T1000 (cell line): ENCODE measurements at places on chromosomes 16 and 17.

- no peak for DNase-seq
Measured at GRCh38 chr16:84916178-84916577, 95.2 kb downstream of the ZDHHC7 start.

DNA sequence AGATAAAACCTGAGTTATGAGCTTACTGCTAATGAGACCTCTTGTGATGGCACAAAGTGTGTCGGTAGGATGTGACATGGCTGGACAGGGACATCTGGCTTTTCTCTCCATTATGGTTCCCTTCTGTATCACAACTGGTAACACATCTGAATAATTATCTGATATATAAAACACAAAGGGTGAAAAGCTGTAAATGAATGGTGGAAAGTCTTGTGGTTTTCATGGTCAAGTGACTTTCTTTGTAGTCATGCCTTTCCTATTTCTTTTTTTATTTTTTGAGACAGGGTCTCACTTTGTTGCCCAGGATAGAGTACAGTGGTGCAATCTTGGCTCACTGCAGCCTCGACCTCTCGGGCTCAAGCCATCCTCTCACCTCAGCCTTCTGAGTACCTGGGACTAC is 35.3 kb upstream of the ZFHX3 start:
- no peak for DNase-seq

DNA sequence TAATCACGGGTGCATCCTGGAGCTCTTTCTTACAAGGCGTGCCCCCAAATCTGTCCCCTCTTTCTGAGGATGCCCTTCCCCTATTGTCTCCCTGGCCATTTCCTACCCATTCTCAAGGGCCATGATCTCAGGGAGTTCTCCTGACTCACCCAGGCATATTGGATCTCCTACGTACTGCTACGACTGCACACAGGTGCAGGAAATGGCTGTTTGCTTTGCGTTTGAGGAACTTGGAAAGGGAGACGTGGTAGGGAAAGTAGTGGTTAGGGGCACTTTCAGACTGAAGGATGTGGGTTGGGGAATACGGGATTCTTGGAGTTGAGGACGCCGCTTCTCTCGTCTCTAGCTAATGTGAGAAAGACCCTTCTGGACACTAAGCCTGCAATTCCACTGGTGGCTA is 18.7 kb upstream of the MEOX1 start:
- no peak for DNase-seq

GRCh38 chr17:33651686-33652085 is 358.6 kb upstream of the ASIC2 start:
- DNase-seq, result no peak

- no peak for DNase-seq
Measured at GRCh38 chr17:28482551-28483199, 9.2 kb downstream of the SLC13A2 start.

DNA sequence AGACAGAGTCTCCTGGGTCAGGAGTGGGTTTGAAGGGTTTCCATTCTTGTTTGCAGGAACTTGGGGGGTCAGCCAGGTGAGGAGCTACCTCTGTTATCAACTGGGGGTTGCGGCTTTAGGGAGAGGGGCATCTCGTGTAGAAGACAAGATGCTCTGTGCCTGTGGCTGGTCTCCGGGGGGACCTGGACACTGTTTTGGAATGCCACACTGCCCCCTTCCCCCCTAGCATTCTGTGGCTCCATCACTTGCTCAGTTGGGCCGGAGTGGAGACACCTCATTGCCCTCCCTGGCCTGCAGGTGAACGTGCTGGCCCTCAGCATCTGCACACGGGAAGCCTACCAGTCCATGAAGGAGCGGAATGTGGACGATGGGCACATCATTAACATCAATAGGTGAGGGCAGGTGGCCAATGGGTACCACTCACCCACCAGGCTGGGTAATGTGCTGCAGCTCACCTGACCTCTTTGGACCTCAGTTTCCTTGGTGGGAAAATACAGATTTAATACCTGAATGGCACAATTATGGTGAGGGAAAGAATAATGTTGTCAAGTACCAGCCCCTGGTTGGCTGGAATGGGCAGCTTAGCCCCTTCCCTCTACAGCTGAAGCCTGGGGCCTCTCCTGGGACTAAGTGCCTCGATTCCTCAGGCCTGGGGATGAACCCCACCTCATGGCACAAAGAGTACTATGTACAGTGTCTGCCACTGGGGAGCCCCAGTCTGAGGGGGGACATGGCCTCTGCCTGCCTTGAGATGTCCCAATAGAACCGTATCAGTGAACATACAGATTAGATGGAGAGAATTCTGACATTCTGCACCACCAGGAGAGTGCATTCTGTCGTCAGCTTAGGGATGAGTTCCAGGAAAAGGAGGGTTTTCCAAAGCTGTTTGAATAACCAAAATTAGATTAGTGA is 3.3 kb upstream of the MRM1 start:
- no peak for DNase-seq
